ENCODE measurements at places on chromosomes 4 and X.

DNA sequence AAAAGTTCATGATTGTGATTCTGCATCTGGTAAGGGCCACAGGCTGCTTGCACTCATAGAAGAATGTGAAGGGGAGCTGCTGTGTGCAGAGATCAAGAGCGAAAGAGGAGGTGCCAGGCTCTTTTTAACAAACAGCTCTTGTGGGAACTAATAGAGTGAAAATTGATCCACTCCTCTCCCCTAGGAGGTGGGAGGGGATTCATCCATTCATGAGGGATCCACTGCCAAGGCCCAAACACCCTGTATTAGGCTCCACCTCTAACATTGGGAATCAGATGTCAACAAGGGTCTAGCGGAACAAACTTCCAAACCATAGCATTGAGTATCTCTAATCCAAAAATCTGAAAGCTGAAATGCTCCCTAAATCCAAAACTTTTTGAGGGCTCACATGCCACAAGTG is 16.4 kb upstream of the PPID start:
- no peak for DNase-seq

DNA sequence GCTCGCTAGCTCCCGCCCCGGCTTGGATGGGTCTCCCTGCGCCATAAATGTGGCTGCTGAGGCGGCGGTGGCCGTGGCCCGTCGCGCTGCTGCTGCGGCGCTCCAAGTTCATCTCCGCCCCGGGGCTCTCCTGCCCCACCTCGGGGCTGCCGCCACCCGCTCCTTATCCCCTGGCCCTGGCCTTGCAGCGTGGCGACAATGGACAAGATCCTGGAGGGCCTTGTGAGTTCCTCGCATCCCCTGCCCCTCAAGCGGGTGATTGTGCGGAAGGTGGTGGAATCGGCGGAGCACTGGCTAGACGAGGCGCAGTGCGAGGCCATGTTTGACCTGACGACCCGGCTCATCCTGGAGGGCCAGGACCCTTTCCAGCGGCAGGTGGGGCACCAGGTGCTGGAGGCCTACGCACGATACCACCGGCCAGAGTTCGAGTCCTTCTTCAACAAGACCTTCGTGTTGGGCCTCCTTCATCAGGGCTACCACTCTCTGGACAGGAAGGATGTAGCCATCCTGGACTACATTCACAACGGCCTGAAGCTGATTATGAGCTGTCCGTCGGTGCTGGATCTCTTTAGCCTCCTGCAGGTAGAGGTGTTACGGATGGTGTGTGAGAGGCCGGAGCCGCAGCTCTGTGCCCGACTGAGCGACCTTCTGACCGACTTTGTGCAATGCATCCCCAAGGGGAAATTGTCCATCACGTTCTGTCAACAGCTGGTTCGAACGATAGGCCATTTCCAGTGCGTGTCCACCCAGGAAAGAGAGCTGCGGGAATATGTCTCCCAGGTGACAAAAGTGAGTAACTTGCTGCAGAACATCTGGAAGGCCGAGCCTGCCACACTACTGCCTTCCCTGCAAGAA is 763 bp downstream of the USP38 start:
- peak; percentile 17 for DNase-seq

DNA sequence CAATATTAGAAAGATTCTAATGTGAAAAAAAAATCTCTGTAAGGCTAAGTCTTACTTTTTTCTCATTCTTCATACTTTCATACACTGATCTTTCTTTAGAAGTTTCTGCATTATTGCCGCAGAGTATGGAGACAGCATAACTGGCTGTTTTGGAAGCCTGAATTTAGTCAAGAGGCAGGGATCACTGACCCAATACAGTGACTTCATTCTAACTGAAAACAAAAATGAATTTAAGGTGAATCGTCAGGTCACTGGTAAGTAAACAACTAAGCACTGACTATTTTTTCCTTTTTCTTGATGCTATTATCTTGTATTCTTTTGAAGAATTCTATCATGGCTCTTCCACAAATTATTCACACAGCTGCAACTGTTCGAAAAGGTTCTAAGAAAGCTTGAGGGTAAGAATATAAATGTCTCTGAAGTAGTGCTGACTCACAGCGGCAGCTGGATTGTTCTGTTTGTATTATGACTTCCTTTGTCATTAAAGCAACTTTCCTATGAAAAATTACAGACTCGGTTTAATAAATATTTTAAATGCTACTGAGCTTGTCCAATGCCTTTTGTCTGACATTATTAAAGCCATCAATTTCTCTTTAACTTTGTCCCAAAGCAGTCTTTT is 609.3 kb downstream of the FSTL5 start:
- peak; percentile 20 for DNase-seq

DNA sequence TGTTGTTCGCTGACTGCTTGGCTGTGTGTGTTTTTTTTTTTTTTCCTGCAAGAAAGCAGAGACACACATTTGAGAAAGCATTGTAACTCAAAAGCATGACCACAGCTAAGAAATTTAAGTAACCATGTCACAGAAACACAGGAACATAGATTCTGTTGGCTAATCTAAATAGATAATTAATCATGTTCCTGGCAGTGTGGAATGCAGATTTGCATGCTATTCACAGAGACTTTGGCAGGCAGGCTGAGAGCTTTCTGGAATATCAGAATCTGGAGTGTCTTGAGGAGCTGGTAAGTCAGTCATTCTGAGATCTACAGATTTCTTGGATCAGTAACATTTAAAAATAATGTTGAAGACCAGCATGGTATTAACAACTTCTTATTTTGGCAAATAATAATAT is 33.2 kb upstream of the SMS start:
- DNase-seq, result peak; percentile 65

- DNase-seq, result peak; percentile 97
Measured at GRCh38 chr4:147103403-147103946, 157.8 kb upstream of the TTC29 start.

DNA sequence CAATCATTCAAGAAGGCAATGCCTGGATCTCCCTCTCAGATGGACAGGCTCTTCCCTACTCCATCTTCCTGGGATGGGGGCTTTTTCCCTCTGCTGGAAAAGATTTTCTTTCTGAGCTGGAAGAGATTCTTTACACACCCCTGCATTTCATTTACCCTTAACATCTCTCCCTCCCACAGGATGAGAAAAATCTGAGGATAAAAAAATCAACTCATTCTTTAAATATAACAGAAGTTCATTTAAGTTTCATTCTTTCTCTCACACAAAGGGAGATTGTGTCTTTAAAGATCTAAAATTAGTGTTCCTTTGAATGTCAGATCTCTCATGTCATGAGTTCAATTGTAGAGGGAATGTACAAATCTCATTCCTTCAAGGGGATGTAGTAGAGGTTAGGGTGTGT is 109.0 kb downstream of the ZNF518B start:
- DNase-seq, result no peak

Data from AG10803 (cell line).